ENCODE measurements at places on chromosomes 16 and 17.

DNA sequence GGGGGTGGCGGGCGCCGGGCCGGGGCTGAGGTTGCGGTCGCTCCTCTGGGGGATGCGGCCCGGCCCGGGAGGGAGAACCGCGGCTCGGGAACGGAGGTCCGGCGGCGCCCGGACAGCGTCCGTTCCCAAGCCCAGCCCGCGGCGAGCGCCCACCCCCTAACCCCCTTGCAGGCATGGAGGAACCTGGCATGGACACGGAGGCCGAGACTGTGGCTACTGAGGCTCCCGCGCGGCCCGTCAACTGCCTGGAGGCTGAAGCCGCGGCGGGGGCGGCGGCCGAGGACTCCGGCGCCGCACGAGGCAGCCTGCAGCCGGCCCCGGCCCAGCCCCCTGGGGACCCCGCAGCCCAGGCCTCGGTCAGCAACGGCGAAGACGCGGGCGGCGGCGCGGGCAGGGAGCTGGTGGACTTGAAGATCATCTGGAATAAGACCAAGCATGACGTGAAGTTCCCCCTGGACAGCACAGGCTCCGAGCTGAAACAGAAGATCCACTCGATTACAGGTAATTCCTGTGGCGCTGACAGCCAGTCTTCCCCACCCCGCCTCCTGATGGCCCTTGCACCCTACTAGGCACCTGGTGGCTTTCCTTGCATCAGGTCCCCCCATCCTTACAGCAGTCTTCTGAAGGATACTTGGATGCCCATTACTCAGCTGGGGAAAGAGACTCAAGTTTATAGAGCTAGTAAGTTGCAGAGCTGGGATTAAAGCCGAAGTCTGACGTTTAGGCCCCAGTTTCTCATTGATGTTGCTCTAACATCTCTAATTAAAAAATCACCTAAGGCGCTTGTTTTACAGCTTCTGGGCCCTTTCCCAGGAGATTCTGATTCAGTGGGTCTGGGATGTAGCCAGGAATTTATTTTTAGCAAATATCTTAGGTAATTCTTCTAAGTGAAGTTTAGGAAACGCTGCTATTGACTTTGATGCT lies 514 bp downstream of the UBFD1 start:
- no peak for DNase-seq

GRCh38 chr17:35898283-35899070 lies 18.3 kb upstream of the CCL5 start:
- DNase-seq = peak; percentile 76

DNA sequence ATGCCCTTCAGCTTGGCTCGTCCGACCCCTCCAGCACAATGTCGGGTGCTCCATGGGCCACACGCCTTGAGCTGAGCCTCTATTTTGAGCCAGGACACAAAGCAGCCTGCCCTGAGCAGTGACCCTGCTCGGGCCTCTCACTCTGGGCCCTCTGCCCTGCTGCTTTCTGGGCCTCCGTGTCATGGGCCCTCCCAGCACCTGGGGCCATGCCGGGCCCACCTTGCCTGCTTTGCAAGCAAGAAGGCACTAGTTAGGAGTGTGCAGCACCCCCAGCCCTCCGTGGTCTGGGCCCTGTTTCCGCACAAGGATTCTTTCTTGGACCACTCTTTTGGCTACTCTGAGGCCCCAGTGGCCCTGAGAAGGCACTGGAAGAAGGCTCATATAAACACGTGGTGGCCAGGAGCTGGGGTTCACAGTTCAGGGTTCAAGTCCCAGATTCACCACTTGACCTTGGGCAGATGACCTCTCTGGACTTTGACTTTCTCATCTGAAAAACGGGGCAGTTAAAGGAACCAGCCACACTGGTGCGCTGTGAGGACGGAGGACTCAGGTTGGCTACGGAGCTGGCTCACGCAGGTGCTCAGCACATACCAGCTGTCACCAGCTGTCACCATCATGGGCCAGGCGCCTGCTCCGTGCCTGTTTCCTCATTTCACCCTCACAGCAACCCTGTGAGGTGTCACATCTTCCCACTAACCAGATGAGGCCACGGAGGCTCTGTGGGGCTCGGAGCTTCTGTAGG lies 166.0 kb upstream of the GSE1 start:
- peak; percentile 75 for DNase-seq

DNA sequence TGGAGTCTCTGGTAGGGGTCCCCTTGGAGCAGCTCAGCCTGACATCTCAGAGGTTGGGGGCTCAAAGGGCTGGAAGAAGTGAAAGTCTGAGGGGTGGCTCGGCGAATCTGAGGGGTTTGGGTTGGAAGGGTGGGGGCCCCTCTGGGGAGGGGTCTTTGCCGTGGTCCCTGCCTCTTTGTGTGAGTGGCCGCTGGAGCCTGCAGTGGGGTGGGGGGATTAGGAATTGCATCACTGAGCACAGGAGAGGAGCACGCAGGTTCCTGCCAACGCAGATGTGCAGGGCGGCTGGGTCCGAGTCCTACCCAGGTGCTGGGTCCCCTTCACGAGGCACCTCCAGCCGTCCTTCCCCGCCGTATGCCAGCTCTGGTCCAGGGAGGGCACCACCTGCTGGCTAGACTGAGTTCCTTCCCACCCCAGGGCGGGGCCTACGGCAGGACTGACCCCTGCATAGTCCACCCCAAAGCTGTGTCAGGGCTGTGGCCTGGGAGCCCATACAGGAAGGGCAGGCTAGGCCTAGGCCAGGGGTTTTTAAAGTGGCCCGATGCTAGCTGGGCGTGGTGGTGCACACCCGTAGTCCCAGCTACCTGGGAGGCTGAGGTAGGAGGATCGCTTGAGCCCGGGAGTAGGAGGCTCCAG lies 9.9 kb downstream of the FMNL1 start:
- no peak for DNase-seq

DNA sequence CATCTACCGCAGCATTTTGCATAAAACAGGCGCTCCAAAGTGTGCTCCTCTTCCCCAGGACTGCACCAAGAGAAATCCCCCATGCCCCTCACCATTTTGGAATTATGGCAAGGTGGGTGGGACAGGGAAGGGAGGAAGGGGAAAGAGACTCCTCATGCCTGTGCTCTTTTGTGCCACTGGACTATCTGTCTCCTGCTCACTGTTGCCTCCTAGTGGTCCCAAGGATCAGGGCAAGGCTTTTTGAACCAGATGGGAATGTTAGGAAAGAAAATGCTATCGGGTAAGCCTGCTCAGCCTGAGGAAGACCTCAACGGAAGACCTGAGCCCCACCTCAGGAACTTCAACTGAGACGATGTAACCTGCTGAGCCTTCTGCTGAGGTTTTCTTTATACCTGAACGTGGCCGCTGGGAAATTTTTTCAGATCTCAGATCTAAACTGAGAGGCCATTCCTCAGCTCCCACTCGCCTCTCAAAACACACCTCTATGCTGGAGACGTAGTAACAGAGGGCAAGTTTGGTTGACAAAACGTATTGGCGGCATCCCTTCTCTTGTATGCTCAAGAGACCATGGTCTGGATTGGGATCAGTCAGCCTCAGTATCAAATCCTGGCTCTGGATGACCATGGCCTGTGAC lies 58.3 kb downstream of the SPACA3 start:
- DNase-seq = peak; percentile 51

DNA sequence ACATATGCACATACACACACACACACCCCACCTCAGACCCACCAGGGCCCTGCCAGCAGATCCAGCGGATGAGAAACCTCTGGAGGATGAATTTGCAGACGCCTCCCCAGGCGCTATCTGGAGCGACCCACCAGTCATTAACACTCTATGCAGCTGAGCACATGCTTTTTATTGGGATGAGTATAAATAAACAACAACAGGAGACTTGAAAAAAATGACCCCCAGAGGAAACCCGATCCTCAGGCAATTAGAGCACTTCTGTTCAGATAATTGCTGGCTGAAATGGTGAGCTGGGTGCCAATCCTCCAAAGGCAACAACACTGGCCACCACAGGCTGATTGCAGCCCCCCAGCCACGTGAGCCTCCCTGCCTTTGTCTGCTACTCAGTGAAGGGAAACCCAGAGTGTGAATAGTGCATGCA lies 32.9 kb downstream of the DYNLRB2 start:
- DNase-seq = no peak

DNA sequence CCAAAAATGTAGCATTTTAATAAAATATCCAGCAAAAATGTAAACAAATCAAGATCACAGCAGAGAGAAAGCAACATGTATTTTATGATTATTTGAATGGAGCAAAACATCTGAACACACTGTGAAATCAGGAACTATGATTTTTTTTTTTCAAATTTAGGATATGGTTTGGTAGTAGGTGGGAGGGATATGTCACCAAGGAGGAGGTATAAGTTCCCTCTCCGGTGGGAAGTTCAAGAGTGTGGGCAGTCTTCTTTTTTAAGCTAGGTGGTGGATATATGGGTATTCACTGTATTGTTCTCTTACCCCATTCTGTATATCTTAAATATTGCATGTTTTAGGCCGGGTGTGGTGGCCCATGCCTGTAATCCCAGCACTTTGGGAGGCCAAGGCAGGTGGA lies 10.2 kb downstream of the CDR2 start:
- no peak for DNase-seq

DNA sequence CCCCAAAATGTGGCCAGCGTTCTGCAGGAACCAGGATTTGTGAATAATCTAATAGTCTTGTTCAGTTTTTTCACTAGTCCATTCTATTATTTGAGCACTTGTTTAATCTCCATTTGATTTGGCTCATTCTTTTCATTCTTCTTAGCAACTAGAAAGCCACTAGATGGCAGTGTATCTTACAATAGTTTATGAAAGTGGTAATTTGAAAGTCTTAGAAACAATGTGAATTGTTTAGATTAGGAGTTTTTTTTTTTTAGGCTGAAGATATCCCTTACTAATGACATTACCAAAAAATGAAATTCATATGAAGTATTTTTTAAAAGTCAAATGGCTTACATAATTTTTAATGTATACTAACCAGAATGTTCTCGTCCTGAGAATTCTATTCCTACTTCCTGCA lies 6.7 kb downstream of the ERI2 start:
- DNase-seq = no peak

DNA sequence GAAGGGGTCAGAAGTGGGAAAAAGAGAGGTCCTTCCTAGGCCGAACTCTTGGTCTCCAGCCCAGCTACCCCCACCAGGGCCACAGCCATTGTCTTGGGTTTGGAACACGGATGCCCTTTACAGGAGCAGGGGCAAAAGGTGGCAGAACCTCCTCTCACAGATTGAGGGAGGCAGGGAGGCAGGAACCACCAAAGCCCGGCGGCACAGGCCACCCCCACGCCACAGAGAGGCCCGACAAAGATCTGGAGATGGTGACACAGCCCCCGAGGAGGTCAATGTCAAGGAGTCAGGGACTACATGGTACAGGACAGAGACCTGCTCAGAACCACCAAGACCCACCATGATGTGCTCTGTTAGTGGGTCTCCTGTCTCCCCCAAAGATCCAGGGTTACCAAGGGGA lies 44.4 kb upstream of the DLX4 start:
- no peak for DNase-seq

- DNase-seq = no peak
These were observed 14.8 kb upstream of the IL27 start for GRCh38 chr16:28521436-28521835.

DNA sequence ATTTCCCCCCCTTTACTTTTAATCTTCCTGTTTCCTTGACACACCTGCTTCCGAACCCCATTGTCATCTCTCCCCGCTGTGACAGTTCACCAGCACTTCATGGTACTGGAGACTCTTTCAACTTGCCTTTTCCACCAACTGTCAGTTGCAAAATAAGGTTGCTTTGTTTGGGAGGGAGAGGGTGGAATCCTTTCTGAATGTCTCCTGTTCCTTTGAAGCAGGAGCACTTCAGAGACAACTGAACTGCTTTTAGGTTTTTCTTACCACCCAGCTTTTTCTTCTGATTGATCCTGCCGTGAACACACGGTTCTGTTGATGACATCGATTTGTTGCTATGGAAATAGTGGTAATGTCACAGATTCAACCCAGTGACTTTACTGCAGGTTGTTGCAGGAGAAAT lies 42.0 kb downstream of the RPA1 start:
- peak; percentile 61 for DNase-seq

GRCh38 chr17:57959929-57960328 lies 4.7 kb upstream of the CUEDC1 start:
- no peak for DNase-seq

- no peak for DNase-seq
These were observed 19.3 kb downstream of the PEMT start for GRCh38 chr17:17572010-17572785.

- DNase-seq = peak; percentile 54
These were observed 817 bp downstream of the NDUFAF8 start for GRCh38 chr17:81239714-81240555.

DNA sequence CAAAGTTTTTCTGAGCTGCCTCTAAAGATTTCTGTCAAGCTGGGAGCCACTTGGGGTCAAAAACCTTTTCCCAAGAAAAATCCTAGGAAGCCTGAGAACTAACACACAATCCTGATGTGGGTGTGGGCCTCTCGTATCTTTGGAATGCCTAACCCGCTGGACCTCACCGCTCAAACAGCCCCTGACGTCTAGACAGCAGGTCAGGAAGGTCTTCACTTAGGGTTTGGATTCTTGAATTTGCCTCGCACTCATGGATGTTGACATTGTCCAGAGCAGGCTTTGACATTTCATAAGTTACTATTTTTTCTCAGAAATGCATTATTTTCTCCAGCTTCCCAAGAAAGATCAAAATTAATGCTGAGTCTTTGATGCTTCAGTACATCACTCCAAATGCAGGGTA lies 18.9 kb downstream of the TEX2 start:
- DNase-seq = no peak

- DNase-seq = peak; percentile 44
These were observed 25.5 kb downstream of the MYO18A start for GRCh38 chr17:29154516-29155226.

- DNase-seq = no peak
These were observed 222.7 kb upstream of the CIBAR2 start for GRCh38 chr16:85334718-85335583.

DNA sequence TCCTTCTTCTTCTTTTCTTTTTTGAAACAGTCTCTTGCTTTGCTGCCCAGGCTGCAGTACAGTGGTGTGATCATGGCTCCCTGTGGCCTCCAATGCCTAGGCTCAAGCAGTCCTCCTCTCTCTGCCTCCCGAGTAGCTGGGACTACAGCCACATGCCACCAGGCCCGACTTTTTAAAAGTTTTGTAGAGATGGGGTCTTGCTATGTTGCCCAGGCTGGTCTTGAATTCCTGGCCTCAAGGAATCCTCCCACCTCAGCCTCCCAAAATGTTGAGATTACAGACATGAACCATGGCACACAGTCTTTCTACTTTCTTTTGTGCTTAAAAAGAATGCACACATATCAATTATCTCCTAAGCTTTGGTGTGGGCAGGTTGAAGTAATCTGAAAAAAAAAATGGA lies 61.0 kb upstream of the DNAJA2 start:
- DNase-seq = no peak

DNA sequence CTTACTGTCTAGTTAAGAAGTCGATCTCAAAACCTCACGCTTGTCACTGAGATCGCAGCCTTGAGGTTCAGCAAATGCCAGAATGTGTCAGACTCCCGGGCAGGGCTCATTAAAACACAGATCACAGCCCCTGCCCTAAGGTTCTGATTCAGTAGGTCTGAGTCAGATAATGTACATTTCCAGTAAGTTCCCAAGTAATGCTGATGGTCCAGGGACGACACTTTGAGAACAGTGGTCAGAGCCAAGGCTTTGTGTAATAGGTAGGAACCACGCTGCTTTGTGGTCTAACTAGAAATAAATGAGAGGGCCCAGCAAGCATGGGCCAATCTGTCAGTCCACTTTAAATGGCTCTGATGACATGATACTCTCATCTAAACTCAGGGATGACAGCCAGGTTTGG lies 228.6 kb downstream of the ZFHX3 start:
- no peak for DNase-seq

Measured in DND-41 (cell line).